ENCODE measurements at places on chromosomes 5 and 9. TPM values are rescaled to one million over a fixed set of nuclear protein-coding genes. Genes with fewer than 3 reads are reported as not detected.

IFNA1 gene
- total RNA-seq: not detected

CCDC171 gene
- total RNA-seq: 4.9 TPM

GRCh38 chr5:83374547-83374946 lies 97.0 kb upstream of the VCAN start:
- no peaks in the 10 kb centered on the region for H3K4me1 ChIP-seq
- no peaks in the 10 kb centered on the region for H3K27me3 ChIP-seq
- H3K27ac ChIP-seq: no peak overlapping the region
- DNase-seq: no peak
- H3K36me3 ChIP-seq: no peaks in the 10 kb centered on the region

DNA sequence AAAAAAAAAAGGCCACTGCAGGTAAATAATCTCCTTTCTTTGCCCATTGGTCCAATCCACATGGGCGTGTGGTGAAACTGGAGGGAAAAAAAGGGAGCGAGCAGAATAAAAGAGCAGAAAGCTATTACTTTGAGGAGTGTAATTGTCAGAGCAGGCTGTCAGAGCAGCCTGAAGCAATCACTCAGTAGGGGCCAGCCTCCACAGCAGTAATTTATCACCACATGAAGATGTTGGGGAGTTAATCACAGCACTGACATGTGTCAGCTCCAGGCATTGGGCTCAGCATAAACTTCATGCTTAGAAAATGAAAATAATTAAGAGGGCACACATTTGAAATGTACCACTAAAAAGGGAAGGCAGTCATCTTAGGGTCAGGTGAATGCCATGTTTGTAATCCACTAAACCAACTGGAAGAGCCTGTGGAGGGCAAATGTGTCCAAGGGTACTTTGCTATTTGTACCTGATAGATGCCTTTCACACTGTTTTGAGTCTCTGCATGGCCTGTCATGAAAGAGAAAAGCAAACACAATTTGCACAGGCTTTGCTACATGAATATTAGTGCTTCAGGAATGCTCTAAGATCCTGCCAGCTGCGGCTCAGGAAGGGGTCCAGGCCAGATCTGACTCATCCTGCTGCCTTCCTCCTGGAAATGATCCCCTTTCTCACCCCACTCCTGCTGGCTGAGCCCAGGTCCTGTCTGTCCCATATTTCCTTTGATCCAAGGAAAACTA lies 2.9 kb upstream of the PTGER4 start:
- peak overlapping the region; percentile 73 for H3K27ac ChIP-seq
- H3K36me3 ChIP-seq: peaks cover 22% of the 10 kb centered on the region
- H3K4me3 ChIP-seq: peak overlapping the region; percentile 78
- DNase-seq: peak; percentile 34
- H3K27me3 ChIP-seq: no peaks in the 10 kb centered on the region
- H3K4me1 ChIP-seq: peaks cover 67% of the 10 kb centered on the region

DNA sequence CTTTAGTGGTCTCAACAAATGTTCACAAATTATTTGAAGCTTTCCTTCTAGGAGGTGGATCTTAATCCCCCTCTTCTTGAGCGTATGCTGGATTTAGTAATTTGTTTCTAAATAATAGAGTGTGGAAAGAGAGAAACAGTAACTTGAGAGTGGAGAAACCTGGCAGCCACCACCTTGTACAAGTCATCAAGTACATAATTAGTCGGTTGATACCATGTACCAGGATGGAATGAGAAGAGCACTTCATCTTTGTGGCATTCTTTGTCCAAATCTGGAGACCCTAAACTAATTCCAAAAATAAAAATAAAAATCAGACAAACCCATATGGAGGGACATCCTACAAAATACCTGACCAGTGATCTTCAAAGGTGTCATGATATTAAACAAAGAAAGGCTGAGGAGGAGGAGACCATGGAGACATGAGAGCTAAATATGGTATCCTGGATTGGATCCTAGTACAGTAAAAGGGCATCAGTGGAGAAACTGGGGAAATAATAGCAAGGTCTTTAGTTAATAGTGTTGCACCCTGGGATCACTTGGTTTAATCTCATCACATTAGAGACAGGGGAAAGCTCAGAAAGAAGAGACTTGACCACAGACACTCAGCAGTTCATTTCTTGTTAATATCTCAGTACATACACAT lies 147.9 kb downstream of the ASTN2 start:
- no peak overlapping the region for H3K27ac ChIP-seq
- H3K4me3 ChIP-seq: no peak overlapping the region
- no peaks in the 10 kb centered on the region for H3K27me3 ChIP-seq
- no peak for DNase-seq
- H3K36me3 ChIP-seq: no peaks in the 10 kb centered on the region
- no peaks in the 10 kb centered on the region for H3K4me1 ChIP-seq

- no peaks in the 10 kb centered on the region for H3K36me3 ChIP-seq
- DNase-seq: no peak
- peak overlapping the region; percentile 24 for H3K27ac ChIP-seq
- H3K4me3 ChIP-seq: no peak overlapping the region
- peaks cover 7% of the 10 kb centered on the region for H3K4me1 ChIP-seq
Measured at GRCh38 chr5:62432621-62433064, 20.1 kb downstream of the IPO11 start.

- no peaks in the 10 kb centered on the region for H3K36me3 ChIP-seq
- no peak for DNase-seq
- H3K4me3 ChIP-seq: no peak overlapping the region
- peaks cover 66% of the 10 kb centered on the region for H3K27me3 ChIP-seq
- H3K27ac ChIP-seq: no peak overlapping the region
Measured at GRCh38 chr5:96440185-96440538, 7.1 kb upstream of the PCSK1 start.

DNA sequence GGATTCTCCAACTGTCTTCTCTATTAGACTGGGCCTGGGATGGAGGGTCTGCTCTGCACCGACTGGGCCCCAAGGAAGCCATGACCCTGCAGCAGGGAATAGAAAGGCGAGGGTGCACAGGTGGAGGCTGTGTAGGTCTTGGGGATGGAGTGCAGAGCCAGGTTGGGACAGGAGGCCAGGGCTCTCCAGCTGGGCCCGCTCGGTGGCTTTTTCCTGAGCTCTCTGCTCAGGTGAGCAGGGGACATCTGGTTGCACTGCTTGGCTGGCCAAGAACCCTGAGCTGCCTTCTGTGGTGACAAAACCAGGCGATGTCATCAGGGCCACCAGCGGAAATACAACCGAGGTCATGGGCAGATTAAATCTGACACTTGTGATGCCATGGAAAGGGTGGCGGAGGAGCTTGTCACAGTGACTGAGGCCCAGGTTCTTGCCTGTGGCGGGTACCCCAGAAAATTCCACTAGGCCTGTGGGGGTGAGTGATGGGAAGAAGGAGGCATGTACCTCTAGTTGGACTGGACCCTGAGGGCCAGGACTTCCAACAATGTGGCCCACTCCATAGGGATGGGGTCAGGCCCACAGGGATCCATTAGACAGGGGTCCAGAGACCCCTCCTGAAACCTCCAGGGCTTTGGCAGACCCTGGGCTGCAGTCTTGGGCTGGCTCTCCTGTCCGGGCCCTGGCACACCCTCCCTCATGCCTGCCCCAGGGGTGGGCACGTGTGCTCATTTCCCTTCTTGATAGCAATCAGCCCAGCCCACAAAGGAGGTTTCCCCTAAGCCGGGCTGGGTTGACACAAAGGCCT lies 4.4 kb upstream of the IL3 start:
- H3K36me3 ChIP-seq: no peaks in the 10 kb centered on the region
- H3K4me3 ChIP-seq: no peak overlapping the region
- H3K4me1 ChIP-seq: peaks cover 63% of the 10 kb centered on the region
- peaks cover 9% of the 10 kb centered on the region for H3K27me3 ChIP-seq
- DNase-seq: peak; percentile 56
